Left ventricle myocardium inferior (tissue), 1 donor: ENCODE measurements at places on chromosomes 1 and 21. TPM values are rescaled to one million over a fixed set of nuclear protein-coding genes. Genes with fewer than 3 reads are reported as not detected.

The COL8A2 gene
- total RNA-seq, result 1.2 TPM

The HSD3B1 gene
- total RNA-seq, result not detected

The TNFRSF25 gene
- 12.6 TPM for total RNA-seq

The PCAT6 gene
- total RNA-seq, result 1.0 TPM

The KPRP gene
- not detected for total RNA-seq
